ENCODE measurements at places on chromosomes 7 and 10.

GRCh38 chr7:139767561-139767982 is 10.2 kb downstream of the HIPK2 start:
- no peak for DNase-seq

DNA sequence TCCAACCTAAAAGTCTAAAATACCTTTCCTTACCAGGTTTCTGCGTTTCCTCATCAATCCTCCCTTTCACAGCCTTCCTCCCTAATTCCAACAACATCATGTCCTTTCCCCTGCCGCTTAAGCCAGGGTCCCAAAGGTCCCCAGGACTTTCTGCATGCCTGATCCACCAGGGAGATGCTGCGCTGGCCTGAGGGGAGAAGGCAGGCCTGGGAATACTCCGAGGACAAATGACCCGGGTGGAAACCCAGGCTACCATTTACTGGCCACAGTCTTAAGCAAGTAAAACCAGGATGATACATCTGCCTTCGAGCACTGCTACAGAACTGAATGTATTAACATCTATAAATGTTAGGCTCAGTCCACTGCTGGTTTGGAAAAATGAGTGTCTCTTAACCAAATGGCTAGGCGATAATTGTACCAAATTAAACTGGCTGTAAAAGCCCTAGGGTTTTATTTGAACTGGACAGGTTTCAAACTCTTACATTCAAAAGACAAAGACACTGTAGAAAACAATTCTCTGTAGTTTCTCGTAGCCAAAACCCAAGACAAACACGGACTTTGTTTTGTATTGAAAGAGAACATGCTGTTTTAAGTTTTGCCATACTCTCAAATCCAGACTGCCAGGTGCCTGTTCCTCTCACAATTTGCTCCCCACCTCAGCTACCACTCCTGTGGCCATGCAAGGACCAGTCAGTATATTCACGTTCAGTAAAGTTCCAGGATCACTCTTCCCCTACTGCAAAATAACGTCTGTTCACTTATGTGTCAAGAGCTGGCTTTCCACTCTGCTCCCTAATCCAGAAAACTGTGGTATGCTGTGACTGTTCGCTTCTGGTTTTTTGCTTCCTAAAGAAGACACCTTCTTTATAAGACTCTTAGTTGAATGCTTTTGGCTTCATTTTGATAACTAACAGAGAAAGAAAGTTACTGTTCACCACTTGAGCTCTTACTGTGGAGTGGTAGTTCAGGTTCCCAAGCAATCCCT is 145.7 kb downstream of the RNF216 start:
- no peak for DNase-seq

- no peak for DNase-seq
These were observed 277.0 kb downstream of the GFRA1 start for GRCh38 chr10:115996031-115996430.

GRCh38 chr7:46786221-46786954 is 795.5 kb downstream of the TNS3 start:
- no peak for DNase-seq

GRCh38 chr7:74544706-74545469 is 91.2 kb downstream of the GTF2IRD1 start:
- DNase-seq: peak; percentile 10

DNA sequence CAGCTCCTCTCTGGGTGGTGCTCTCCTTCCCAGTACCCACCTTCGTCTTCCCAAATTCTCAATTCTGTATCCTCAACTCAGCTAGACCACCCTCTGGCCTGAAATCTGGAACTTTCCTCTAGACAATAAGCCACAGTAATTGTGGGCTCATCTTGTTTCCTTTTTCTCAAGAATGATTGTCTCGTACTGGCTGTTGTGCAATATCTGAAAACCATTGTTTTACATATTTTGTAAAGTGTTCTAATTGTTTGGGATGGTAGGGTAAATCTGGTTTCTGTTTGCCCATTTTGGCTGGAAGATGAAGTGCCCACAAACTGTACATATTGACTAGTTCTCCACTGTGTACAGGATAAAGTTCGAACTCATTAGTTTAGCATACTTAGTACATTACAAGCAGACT is 11.3 kb upstream of the NOBOX start:
- DNase-seq: no peak

DNA sequence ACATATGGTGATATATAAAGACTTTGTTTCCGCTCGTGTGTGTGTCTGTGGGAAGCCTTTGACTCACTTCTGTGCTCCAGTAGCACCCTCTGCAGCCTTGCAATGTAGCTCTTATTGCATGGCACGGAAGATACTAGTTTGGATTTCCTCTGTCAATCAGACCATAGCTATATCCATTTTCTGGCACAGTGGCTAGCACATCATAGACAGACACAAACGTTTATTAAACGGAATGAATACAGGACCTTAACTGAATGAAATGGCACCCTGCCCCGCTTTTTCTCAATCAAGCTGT is 124.0 kb upstream of the PTPN20 start:
- DNase-seq: peak; percentile 33

DNA sequence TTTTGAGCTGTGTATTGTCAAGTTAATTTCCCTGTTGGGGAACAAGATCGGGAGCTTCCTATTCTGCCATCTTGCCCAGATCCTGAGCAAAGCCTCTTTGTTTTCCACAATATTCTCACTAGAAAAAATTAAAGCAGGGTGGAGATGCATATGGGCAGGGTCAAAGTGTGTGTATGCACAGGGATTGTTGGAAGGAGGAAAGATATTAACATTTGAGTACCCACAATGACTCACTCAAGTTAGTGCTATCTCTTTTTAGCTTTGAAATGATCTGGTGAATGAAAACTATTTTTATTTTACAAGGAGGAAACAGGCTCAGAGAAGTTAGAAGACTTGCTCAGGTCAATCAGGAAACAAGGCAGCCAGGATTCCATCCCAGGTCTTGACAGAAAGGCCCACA is 6.7 kb upstream of the BTBD16 start:
- DNase-seq: no peak

DNA sequence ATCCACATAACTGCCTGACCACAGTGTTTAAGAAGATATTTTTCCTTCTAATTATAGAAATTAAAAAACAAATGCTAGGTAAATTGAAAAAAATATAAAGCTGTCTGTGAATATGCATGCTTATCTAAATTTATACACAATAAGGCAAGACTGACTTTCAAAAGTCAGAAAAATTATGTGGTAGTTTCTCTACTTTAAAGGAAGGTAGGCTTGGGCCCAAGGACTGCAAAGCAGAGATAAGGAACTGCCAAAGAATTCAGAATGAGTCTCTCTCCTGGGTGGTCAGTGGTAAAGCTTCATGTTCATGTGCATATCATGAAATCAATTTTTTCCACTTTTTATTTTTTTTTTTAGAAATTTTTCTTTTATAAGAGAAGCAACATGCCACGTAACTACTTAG is 998.6 kb downstream of the REEP3 start:
- no peak for DNase-seq

DNA sequence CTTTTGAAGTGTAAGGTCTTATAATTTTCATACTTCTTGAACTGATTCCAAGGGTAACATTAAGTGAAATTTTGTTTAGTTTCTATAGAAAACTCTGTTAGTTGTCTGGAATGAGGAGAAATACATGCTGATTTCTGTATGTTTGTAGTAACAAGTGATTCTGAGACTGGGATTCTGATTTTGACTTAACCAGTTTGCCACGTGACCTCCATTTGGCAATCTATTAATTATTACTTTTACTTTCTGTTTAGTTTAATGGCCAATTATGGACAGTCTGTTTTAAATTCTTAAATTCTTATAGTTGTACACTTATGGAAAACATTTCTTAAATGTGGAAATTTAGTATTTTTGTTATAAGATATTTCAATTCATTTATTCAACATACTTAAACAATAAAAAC is 163.1 kb downstream of the ADK start:
- DNase-seq: no peak

GRCh38 chr10:80461208-80462183 is 7.4 kb downstream of the TSPAN14 start:
- DNase-seq: no peak

GRCh38 chr10:116780691-116781205 is 38.4 kb upstream of the HSPA12A start:
- no peak for DNase-seq

DNA sequence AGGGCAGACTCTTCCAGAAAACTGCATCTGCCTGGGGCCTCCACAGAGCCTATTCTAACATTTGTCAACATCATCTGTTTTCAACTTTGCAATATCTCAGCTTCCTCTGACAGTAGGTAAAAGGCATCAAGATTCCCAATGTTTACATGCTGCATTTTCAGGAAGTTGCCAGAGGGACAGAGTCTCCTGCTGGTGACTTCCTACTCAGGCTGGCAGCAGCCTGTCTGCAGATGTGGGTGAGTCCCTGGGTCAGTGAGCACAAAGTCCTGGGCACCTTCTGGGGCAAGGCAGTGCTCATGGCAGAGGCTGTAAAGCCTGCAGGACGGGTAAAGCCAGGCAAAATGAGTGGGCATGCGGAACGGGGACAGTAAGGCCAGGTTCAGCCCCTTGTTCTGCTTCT is 69.4 kb downstream of the EBF3 start:
- DNase-seq: no peak

DNA sequence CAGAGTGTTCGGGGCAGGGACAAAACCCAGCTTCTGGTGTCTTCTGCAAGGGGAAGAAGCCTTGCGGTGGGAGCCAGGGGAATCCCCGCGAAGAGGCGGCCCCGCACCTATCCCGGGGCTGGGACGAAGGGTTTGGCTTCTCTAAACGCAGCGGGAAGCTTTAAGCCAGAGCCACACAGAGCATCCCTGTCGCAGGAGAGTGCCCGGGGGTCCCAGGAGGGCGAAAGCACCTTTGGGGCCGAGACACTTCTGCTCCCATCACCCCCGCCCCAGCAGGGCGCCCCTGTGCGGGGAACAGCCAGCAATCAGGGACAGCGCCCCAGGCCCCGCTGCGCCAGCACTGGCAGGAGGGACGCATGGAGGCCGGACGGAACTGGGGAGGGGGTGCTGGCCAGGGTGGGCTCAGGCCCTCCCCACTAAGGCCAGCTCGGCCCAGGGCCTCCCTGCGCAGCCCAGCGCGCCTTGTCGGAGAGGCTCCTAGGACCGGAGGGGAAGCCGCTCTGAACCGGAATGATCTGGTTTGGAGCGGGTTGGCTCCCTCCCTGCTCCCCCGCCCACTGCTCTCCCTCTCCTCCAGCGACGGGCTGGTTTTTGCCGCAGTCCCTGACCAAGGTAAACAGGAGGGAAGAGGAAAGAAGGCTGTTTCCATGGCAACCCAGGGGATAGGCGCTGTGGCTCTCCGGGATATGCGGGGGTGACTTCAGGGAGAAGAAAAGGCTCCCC is 63.9 kb downstream of the TMEM209 start:
- no peak for DNase-seq

DNA sequence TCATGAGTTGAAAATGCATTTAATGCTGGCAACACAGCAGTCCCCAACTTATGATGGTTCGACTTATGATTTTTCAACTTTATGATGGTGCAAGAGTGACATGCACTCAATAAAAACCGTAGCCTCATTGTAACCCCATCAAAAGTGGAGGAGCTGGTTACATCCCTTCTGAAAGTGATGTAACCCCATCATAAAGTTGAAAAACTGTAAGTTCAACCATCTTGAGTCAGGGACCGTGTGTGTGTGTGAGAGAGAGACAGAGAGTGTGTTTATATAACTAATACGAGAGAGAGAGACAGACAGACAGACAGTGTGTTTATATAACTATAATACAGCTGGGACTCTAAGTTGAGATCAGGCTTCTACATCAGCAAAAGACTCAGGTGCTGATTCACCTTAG is 21.0 kb downstream of the ANXA11 start:
- no peak for DNase-seq

GRCh38 chr7:151632750-151633515 is 113.2 kb upstream of the RHEB start:
- no peak for DNase-seq

- DNase-seq: no peak
These were observed 169.1 kb upstream of the TNS3 start for GRCh38 chr7:47751043-47751442.

DNA sequence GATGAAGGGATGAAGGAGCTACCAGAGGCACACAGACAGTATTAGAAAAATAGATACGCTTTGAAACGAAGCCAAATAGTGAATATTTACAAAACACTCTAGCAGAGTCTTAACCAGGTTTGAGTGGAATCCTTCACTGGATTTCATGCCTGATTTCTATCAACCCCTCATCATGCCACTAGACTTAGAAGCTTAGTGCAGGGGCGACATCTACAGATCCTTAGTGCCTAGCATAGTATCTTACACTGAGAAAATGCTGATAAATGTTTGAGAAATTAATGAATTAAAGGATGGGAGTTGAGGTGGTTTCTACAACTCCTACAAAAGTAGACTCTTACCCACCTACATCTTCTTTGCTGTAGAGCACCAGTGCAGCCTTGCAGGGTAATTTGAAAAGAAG is 54.7 kb upstream of the CCNJ start:
- DNase-seq: no peak

DNA sequence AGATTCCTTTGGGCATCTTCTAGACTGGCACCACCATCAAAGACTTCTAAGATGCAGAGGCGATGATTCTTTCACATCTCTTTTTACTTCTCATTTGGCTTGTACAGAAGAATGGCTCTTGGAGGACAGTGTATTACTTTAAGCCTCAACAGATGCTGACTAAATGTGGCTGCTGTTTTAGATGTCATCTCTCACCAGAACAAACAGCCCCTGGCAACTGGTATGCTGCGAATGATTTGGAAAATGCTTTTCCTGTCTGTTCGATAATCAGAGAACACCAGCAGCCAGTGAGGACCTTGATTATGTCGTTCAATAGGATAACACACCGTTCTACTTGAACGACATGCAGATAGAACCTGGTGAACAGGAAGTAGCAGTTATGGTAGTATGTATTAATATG is 131.8 kb downstream of the RNF216 start:
- DNase-seq: no peak

- DNase-seq: peak; percentile 81
These were observed 95.1 kb downstream of the ITGA8 start for GRCh38 chr10:15624401-15625196.

DNA sequence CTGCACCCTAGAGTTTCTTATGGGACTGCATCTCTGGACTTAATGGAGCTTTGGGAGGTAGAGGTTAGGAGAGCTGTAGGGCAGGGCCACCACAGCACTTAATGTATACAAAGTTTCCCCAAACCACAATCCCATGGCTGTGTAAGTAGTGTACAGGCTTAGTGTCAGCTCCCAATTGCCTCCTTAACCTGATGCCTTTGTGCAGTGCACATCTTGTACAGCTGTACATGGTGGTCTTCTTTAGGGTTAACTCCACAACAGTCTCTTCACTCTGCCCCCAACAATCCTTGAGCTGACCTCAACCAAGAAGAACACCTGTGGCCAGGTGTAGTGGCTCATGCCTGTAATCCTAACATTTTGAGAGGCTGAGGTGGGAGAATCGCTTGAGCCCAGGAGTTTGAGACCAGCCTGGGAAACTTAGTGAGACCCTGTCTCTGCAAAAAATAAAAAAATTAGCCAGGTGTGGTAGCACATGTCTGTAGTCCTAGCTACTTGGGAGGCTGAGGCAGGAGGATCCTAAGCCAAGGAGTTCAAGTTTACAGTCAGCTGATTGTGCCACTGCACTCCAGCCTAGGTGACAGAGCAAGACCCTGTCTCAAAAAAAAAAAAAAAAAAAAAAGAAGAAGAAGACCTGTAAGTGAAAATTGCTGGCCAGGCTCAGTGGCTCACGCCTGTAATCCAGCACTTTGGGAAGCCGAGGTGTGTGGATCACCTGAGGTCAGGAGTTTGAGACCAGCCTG is 6.8 kb downstream of the PLAU start:
- DNase-seq: no peak

Data from MG63 (cell line).